Lower leg skin (tissue), 4 donors: ENCODE measurements at places on chromosomes 3 and 15. TPM values are rescaled to one million over a fixed set of nuclear protein-coding genes. Genes with fewer than 3 reads are reported as not detected.

Gene USP3
- 66.5 TPM for total RNA-seq

Gene DUT
- 92.6 TPM for total RNA-seq

Gene NOP10
- 123 TPM for total RNA-seq

Gene CCR8
- not detected for total RNA-seq

Gene SKOR1
- total RNA-seq = not detected

Gene MON1A
- 16.7 TPM for total RNA-seq

Gene FGF7
- total RNA-seq = 15.1 TPM

Gene SEMA6D
- total RNA-seq = 15.0 TPM

Gene RETNLB
- total RNA-seq = not detected

Gene PLA2G4F
- 167 TPM for total RNA-seq

Gene PLCB2
- 4.2 TPM for total RNA-seq

Gene CEP152
- total RNA-seq = 4.1 TPM

Gene FOXB1
- total RNA-seq = not detected

Gene RPP14
- 8.2 TPM for total RNA-seq

DNA sequence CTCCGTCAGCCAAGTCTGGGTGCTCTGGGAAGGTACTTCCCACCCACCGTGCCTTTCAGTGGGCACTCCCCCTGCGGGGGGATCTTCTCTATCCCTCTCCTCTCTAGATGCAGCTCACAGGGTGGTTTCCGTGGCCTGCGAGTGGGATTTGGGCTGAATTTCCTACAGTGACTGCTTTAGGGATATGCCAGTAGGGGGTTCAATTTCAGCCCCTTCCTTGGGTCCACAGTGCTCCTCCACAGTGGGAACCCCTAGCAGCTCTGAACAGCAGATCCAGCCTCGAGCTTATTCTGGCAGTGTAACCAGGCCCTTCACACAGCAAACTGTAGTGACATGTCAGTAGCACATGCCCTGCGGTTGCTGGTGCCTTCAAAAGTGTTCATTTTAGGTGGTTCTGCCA is 155.7 kb downstream of the CHDH start:
- peak; percentile 50 for DNase-seq

DNA sequence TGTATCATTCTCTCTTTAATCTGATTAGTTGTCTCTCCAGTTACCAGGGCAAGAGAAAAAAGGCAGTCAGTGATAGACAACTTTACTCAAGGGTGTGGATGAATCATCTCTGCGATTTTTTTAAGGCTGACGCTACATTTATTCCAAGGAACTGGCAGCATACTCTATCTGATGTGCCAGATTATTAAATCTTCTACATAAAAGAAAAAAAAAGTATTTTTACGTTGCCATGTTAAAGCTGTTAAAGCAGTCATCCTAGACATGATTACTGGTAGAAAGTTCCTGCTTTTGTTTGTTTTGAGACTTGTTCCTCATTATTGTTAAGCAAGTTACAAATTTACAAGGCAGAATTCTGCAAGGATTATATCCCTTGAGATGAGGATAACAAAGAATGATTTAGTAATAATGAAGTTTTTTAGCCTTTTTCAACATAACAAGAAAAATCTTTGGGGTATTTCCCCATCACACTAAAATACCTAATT is 121.7 kb downstream of the CBLB start:
- no peak for DNase-seq

- DNase-seq = no peak
Measured at GRCh38 chr15:81813215-81813614, 232.6 kb downstream of the MEX3B start.

DNA sequence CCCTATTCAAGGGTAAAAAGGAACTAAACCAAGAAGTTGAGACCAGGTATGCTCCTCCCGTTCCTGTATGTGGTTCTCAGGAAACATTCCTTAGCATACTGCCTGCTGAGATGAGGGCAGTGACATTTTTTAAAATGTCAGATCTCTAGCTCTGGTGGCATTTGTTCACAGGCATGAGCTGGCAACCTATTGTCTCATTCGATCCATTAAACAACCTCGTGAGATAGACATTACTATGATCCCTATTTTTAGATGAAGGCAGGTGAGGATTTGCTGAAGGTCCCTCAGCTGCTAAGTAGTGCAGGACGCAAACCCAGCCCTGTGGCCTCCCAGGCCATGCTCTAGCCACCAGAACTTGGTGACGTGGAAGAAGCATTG is 74.9 kb downstream of the SIDT1 start:
- DNase-seq = no peak

GRCh38 chr3:5754602-5755001 is 567.1 kb downstream of the EDEM1 start:
- no peak for DNase-seq

DNA sequence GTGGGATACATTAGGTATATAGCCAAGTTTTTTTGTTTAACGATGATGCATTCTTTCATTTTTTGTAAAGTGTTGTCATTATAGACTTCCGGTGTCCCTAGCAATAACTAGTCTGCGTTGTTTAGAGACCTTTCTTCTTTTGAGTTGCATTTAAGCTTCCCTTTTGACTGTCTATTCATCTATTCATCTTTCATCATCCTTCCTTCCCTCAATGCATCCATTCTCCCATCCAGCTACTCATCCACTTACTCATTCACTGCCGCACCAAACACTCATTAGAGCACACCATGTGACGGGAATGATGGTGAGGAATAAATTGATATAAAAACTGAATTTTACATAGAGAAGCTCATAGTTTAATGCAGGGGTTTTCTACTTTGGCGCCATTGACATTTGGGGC is 32.9 kb downstream of the OR4F15 start:
- DNase-seq = no peak

DNA sequence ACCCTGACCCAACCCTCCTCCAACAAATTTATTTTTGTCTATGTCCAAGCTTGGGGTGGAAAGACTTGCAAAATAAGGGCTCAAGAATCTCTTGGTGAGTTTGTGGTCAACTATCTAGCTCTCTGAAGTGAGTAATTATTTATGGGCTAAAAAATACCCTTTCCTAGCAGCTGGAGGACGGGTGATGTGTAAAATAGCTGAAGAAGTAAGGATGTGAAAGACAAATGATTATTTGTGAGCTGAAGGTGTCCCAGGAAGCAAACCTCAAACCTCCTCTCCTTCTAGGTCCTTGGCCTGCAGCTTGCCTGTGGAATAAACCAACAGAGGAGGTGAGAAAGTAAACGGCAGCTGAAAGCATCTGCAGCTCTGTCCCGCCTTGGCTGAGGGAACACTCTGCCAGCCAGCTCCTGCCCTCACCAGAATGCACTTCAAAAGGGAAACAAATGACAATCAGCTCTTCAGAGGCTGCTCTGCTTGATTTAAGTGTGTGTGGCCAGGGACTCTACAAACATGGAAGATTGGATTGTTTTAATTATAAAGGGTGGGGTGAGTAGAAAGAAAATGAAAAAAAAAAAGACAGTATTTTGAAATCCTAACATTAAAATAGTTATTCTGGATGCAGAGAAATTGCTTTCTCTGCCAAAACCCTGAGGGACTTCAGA is 60.3 kb downstream of the TM4SF4 start:
- no peak for DNase-seq

DNA sequence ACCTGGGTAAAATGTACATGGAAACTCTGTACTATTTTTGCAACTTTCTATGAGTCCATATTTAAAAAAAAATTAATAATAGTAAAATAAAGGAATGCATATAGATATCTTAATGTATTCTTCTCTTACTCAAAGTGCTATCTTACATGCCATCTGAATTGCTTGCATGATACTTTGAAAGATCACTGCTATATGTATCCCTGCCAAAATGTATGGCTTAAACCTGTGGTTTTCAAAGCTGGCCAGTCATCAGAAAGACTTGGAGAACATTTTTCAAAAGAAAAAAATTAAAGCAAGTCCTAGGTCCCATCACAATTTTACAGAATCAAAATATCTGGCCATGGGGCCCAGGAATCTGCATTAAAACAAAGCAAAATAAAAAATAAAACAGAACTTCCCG is 262.1 kb downstream of the LPP start:
- DNase-seq = no peak

GRCh38 chr15:40456299-40456712 is 14.5 kb upstream of the CHST14 start:
- no peak for DNase-seq

DNA sequence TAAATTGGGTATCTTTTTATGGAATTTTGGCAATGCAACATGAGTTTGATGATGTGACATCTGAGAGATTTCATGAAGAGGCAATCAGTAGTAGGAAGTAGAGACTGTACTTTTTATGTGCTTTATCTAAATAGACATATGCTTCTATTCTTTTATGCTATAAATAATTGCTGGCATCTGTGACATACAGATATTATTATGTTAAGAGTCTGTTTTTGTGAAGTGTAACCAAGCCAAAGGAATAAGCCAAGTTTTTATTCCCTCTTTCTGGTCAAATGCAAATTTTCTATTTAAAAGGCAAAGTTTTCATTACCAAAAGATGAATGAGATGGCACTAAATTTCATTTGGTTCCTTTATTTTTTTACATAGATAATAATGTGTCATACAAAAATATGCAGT is 32.4 kb downstream of the PYDC2 start:
- no peak for DNase-seq

- no peak for DNase-seq
Measured at GRCh38 chr15:65512807-65513416, 4.6 kb downstream of the DPP8 start.

- peak; percentile 75 for DNase-seq
Measured at GRCh38 chr3:126258670-126259069, 78.3 kb upstream of the ALDH1L1 start.

DNA sequence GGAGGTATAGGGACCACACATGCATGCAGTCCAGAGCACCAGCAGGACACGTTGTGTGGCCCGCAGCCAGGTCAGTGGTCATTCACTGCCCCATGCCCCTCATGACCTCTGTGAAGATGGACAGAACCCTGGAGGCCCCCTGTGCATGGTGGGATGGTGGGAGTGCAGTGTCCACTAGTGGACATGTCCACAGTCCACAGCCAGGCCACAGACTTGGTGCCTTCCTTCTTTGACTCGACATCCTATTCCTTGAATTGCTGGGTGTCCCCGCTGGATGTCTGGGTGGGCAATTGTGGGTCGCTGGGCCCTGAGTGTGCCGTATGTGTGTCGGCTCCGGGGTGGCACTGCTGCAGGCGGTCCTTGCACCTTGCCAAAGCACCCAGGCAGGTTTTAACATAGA is 35.7 kb downstream of the KLF15 start:
- DNase-seq = peak; percentile 68

GRCh38 chr3:23800731-23801130 is 5.0 kb upstream of the UBE2E1 start:
- no peak for DNase-seq

GRCh38 chr15:41019174-41019573 is 65.9 kb downstream of the CHAC1 start:
- no peak for DNase-seq

DNA sequence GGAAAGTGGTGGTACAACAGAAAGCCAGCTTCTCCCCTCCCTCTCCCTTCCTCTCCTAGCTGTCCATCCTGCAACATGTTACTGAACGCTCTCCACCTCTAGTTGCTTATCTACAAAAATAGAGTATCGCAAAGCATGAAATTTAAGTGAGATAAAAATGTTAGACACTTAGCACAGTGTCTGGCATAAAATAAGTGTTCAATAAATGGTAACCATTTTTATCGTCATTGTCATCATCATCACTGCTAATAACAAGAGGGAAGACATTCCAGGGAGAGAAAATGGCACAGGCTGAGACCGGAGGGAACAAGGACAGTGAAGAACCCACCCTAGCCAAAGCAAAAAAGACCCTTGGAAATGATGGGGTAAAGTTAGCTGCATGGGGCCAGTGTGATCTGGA is 38.7 kb upstream of the SKOR1 start:
- no peak for DNase-seq

DNA sequence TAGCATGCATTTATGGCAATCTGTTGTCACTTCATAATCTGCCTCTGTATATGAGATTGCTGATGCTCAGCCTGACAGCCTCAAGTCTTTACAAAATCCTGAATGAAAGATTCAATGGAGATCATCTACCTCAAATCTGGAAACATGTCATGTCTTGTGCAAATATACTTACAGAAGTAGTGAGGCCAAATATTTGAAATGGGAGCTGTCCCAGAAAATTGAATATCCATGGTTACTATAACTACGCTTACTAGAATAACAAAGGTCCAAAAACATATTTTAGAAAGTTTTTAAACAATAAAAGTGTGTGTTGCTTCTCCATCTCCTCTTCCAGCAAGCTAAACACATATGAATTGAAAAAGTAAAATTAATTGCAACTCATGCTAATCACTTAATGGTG is 133.2 kb upstream of the DPH6 start:
- no peak for DNase-seq

DNA sequence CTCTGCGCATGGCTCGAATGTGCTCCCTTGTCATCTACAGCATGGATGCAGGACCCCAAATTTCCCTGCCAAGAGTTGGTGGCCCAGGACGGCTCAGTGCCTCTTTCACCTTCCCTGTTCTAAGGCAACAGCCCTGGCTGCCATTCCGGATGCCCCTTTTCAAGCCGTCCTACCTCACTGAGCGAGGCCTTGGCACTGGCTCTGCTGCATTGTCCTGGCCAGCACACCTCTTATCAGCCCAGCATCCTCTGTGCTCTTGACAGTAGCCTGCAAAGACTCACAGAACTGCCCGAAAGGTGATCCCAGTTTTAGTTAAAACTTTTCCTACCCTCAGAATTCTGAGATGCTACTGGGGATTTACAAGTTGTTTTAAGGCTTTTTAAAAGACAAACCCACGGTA is 122.0 kb downstream of the MECOM start:
- DNase-seq = no peak

DNA sequence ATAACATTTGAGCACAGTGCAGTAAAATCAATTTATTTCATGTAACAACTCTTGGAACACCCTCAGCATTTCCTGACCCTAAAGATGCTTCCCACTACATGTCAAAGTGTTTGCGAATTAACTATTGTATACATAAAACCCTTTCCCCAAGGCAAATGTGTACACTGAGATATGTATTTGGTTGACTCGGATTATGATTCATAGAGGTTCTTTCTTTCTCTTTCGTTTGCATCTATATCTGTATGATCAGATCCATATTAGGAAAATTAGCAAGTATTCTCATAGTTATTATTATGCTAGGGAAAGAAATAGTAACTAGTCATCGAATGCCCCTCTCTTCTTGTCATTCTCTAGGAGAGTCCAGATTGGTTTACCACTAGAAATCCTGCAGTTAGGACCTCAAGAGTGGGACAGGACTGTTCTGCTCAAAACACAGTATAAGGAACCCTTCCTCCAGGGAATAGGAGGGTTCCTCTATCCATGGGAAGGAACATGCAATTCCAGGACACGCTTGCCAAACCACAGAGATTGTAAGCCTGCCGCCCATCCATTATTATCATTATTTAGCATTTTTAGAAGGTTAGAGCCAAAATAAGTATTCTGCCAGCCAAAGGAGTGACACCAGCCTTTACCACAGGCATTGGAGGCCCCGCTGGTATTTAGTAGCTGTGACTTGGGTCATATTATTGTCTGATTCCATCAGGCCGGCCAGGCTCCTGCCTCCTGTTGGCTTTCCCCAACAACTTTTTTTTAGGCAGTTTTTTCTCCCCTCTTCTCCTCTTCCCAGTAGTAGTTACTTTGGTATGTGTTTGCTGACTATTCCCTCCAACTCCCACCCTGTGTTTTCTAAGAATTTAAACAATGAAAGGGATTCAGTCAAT is 100.7 kb downstream of the GALK2 start:
- no peak for DNase-seq
